ENCODE measurements at places on chromosomes 6 and 20. TPM values are rescaled to one million over a fixed set of nuclear protein-coding genes. Genes with fewer than 3 reads are reported as not detected.
A peak's percentile ranks its signal among the peaks of the same experiment; 100 is the strongest.

The RALGAPA2 gene
- total RNA-seq: 22.1 TPM

DNA sequence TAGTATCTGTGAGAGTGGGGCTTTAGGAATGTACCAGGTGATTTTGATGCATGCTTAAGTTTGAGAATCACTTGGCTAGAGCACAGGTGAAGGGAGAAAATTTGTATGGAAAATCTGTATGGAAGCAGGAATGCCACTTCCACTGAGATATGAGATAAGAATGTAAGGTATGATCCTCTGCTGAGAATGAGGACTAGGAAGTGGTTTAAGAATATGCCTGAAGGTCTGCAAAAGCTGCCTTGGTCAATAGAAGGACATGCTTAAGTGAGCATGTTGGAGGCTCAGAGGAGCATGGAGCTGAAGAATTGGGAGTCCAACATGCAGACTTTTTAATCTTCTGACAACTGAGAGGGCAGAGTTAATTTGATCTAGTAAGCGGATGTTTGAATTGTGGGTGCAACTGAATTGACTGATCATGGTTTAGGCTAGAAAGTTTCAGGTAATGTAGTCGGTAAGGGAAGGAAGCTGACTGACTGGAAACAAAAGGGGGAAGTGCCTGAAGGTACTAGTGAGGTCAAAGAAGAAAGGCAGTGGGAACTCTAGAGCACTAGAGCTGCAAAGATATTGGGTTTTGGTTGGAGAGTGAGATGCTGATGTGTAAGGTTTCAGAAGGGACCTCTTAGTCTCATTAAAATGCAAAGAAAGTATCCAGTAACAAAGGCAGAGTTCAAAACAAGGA, 28.6 kb upstream of the NOTCH4 start:
- H3K4me3 ChIP-seq: no peak overlapping the region
- H3K27me3 ChIP-seq: peaks cover 35% of the 10 kb centered on the region
- H3K27ac ChIP-seq: no peak overlapping the region
- no peak for DNase-seq
- H3K4me1 ChIP-seq: peaks cover 19% of the 10 kb centered on the region

The SNAP91 gene
- not detected for total RNA-seq

- H3K4me3 ChIP-seq: no peak overlapping the region
- H3K4me1 ChIP-seq: peaks cover 31% of the 10 kb centered on the region
- no peaks in the 10 kb centered on the region for H3K27me3 ChIP-seq
- no peaks in the 10 kb centered on the region for H3K36me3 ChIP-seq
- peak overlapping the region; percentile 56 for H3K27ac ChIP-seq
- DNase-seq: no peak
Measured at GRCh38 chr6:139764498-139764986, 390.1 kb upstream of the CITED2 start.

DNA sequence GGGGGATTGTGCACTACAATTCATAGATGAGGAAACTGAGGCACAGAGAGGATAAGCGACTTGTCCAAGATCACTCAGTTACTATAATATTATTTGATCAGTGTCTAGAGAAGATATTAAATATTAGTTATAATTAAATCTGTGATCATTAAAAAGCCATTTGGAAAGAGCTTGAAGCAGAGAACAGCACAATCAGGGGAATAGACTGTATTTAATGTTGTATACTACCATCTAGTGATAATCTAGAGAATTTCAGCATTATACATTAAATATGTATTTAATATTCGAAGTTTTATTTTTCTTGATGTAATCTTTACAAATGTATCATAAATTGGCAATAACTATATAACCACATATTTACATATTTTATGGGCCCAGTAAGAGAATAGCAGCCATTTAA, 20.1 kb upstream of the MTCL3 start:
- H3K4me3 ChIP-seq: no peak overlapping the region
- DNase-seq: no peak
- peaks cover 22% of the 10 kb centered on the region for H3K27me3 ChIP-seq
- peaks cover 2% of the 10 kb centered on the region for H3K4me1 ChIP-seq

- no peak overlapping the region for H3K27ac ChIP-seq
- peaks cover 19% of the 10 kb centered on the region for H3K4me1 ChIP-seq
- H3K36me3 ChIP-seq: no peaks in the 10 kb centered on the region
- H3K27me3 ChIP-seq: no peaks in the 10 kb centered on the region
- DNase-seq: no peak
- no peak overlapping the region for H3K4me3 ChIP-seq
Measured at GRCh38 chr6:34746104-34746846, 11.0 kb upstream of the SNRPC start.

DNA sequence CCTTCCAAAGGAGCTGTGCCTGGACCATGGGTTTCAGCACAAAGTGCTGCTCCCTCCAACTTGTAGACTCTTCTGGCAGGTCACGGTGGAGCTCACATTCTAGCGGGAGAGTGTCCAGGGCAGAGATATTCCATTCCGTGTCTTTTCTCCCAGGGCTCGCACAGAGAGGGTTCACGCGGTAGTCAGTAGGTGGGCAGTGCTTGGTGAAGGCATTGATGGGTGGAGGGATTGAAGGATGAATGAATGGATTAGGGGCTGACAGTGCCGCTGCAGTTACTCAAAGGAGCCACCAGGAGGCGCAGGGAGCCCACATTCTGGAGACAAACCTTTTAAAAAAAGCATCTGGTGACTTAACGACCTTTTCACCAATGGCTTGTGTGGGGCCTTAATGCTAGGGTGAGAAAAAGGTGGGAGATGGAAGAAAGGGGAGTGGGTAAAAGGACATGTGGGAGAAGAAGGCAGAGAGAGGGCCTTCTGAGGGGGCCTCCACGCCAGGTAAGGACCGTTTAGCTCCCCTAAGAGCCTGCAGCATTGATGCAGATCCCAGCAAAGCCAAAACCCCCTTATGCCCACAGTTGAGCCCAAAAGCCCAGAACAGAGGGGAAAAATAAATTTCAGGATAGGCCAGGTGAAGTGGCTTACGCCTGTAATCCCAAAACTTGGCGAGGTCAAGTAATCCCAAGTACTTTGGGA, 17.5 kb upstream of the FAM110A start:
- H3K4me1 ChIP-seq: no peaks in the 10 kb centered on the region
- no peak overlapping the region for H3K27ac ChIP-seq
- H3K36me3 ChIP-seq: no peaks in the 10 kb centered on the region
- H3K27me3 ChIP-seq: peaks cover 7% of the 10 kb centered on the region
- peak; percentile 47 for DNase-seq
- H3K4me3 ChIP-seq: no peak overlapping the region

DNA sequence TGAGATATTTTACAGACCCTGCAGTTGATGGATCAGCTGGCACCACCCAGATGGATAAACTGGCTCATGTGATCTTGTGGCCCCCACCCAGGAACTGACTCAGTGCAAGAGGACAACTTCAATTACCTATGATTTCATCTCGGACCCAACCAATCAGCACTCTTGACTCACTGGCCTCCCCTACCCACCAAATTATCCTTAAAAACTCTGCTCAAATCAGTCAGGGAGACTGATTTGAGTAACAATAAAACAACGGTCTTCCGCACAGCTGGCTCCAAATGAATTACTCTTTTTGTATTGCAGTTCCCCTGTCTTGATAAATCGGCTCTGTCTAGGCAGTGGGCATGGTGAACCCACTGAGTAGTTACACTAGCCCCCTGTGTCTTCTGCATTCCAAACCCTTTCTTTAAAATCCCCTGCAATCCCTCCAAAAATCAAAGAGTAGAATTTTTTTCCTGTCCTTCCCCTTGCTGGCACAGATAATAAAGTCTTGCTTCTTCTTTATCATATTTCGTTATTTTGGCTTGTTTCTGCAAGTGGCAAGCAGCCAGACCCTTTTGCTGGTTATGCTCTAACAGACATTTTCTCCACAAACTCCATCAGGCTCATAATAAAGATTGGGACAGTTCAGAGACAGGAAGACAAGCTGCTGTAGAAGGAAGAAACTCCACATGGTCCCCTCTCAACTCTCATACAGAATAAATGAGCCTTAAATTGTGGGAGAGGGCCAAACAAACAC, 48.3 kb downstream of the OR2B6 start:
- H3K4me1 ChIP-seq: no peaks in the 10 kb centered on the region
- H3K36me3 ChIP-seq: no peaks in the 10 kb centered on the region
- DNase-seq: no peak
- peaks cover 4% of the 10 kb centered on the region for H3K27me3 ChIP-seq
- H3K27ac ChIP-seq: no peak overlapping the region

DNA sequence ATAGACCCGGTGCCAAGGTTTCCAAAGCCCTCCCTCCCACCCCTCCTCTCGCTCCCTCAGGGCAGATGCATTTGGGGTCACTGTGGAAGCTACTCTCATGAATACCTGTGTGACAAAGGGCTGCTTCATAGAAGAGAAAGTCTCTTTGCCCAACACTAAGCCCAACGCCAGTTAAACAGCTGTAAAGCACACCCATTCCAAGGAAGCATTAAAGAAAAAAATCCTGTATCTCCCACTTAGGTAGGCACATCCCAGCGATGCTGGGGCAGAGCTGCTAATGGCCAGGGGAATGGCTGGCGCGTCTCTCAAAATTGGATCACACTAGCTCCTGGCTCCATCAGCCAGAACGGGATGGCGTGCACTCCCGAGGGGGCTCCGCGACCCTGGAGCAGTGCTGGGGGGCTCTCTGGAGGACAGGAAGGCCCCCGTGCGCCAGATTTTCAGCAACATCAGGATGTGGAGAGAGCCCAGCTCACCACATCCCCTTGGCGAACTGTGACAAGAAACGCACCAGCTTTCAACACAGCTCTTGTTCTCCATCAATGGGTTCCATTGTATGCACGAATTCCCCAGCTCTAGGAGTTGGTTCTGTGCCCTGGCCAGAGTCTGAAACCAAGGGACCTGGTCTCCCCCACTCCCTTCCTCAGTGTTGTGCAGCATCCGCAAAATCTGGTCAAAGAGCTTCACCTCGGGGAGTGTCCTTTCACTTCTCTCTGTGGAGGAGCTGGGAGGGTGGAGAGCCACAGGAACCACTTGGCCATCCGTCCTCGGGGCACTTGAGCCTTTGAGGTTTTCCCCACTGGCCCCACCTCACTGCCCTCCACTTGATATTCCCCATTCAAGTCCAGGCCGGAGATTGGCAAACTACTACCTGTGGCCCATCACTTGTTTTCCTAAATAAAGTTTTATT, 74.1 kb downstream of the TFAP2C start:
- H3K4me1 ChIP-seq: no peaks in the 10 kb centered on the region
- H3K27me3 ChIP-seq: no peaks in the 10 kb centered on the region
- H3K36me3 ChIP-seq: no peaks in the 10 kb centered on the region
- no peak overlapping the region for H3K27ac ChIP-seq
- no peak for DNase-seq
